ENCODE measurements at places on chromosomes 1 and 21.
A peak's percentile ranks its signal among the peaks of the same experiment; 100 is the strongest.

GRCh38 chr1:164563721-164564360 lies 4.9 kb downstream of the PBX1 start:
- DNase-seq: no peak

DNA sequence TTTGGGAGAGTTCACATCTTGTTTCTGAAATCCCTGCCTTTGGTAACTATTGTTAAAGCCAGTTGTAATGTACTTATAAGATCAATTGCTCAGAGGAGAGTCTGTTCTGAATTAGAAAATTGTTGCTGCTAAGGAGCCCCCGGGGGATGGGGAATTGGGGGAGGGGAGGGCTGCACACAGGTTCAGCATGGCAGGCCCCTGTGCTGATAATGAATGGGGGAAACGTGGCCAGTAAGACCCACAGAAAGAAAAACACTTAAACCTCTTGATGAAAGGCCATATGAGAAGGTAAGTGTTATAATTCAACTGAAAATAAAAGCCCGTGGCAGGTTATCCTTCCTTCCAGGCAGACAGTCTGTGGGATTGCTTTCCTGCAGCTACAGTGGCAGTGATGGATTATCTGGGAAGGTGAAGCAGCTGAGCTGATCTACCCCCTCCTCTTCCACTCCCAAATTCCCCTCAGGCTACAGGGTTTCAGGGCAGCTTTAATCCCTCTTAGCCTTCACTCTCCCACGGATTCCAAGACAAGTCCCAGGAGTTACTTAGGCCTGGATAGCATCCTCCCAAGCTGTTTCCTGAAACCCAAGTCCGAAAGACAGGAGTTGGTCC lies 398.8 kb downstream of the TBX15 start:
- DNase-seq: no peak

- peak; percentile 82 for DNase-seq
Observed at GRCh38 chr1:155931332-155932038, 2.7 kb downstream of the KHDC4 start.

DNA sequence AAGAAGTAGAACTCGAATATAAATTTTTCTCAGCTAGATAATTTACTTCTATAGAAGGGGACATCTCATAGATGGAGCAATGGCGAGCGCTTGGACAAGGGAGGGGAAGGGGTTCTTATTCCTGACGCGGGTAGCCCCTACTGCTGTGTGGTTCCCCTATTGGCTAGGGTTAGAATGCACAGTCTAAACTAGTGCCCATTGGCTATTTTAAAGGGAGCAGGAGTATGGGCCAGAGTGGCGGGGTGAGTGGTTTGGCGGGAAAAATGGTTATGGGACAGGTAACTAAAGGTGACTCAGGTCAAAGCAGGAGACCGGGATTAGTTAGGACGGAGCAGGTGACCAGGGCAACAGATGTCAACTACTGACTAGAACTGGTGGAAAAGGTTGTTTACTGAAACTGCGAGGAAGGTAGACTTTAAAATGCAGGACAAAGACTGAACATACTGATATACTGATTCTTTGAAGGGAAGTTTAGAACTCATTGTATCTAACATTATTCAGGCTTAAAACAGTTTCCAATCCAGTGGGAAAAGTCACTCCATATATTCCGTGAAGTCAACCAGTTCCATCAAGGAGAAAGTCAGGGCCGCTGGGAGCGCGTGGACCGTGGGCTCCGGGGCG lies 940 bp upstream of the ATAD3A start:
- peak; percentile 35 for DNase-seq

GRCh38 chr1:156392452-156392853 lies 23.4 kb downstream of the RHBG start:
- DNase-seq: no peak

GRCh38 chr1:22576150-22576544 lies 12.9 kb downstream of the EPHA8 start:
- no peak for DNase-seq

DNA sequence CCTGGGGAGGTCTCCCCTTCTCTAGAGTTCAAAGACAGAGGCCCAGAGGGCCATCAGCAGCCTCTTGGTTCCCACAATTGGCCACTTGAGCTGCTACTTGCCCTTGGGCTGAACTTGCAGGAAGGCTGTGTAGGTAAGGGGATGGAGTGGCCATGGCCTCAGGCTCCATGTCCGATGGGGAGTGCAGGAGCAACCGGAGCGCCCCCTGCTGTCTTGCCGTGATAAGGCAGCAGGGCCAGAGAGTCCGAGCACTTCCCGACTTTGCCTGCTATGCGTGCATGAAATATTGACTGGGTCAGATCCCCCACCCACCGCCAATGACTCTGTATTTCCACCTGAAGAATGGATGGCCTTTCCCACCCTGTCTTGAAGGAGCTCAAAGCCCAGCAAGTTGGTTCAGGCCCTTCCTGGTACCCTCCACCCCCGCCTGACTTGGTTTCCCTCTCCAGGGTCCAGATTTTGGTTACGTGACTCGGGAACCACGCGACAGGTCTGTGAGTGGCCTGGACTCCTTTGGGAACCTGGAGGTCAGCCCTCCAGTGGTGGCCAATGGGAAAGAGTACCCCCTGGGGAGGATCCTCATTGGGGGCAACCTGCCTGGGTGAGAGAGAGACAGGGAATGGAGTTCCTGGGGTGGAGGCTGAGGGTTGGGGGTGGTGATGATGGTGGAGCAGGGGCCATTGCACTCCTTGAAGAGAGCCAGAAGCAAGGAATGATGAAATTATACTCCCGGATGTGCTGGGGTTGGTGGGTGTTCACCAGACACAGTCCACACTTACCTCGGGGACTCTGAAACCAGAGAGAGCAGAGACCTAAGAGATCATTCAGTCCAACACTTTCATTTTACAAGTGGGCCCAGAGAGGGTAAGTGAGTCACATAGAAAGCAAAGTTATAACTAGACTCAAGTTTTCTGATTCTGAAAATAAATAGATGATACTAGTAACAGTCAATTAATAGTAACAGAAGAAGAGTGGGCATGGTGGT lies 25.6 kb downstream of the PADI3 start:
- DNase-seq: no peak

- no peak for DNase-seq
Observed at GRCh38 chr1:207312604-207312920, 8.9 kb upstream of the CD55 start.

GRCh38 chr21:29149808-29150425 lies 19.5 kb downstream of the MAP3K7CL start:
- no peak for DNase-seq

DNA sequence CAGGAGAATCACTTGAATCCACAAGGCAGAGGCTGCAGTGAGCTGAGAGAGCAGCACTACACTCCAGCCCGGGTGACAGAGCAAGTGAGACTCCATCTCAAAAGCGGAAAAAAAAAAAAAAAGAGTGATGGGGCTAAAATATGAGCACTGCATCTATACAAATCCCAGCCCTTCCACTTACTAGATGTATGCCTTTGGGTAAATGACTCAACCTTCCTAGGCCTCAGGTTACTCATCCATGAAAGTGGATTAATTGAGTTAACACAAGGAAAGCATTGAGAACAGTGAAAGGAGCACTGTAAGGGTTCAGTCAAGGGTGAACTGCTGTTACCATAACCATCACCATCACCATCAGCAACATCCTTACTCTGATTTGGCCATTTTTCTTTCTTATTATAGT lies 226.4 kb upstream of the C8B start:
- DNase-seq: peak; percentile 56

DNA sequence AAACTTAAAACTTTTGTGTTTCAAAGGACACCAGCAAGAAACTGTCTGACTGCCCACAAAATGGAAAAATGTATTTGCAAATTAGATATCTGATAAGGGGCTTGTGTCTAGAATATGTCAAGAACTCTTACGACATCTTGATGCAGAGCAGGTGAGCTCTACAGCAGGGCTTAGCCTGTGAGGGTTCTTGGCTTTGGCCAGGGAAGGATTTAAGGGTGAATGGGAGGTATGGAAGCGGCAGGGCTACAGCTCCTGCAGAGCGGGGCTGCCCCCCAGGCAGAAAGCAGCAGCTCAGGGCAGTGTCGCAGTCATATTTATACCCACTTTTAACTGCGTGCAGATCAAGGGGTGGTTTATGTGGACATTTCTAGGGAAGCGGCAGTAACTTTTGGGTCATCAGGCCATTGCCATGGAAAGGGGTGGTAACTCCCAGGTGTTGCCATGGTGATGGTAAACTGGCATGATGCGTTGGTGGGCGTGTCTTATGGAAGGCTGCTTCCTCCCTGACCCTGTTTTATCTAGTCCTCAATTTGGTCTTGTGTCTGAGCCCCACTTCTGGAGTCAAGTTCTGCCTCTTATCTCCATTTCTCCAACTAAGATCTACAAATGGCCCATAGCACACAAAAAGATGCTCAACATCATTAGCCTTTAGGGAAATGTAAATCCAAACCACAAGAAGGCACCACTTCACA lies 23.2 kb downstream of the MORN1 start:
- no peak for DNase-seq

DNA sequence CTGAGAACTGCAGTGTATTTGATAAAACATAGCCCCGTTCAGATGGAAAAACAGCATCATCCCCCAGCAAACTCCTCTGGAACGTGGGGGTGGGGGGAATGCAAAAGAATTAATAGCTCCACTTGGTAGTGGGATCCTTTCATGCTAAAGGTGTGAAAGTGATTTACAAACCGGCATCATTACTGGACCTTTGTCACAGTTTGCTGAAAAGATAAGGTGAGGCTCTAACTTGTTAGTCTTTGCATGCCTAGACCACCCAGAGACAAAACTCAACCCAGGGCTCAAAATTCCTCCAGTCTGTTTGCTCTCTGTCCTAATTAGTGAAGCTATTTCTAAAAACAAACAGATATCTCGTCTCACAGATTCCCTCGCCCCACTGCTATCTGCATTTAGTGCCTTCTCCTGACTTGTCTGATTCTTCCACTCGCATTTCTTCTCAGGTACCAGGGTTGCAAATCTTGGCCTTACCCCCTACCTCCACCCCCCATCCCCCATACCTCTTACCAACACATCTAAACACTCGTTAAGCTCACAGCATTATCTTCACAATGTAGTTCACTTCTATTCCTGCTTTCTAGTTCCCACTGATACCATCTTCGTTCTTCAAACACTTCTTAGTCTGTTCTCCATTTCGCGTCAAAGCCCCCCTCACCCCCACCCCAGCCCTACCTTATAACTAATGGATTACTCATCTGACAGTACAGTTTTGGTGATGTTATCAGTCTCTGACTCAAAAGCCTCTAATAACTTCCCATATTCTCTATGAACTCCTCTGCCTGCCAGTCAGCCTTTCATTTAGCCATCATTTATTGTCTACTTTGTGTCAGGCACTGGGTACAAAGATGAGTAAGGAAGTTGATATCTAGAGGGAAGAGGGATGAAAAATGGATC lies 11.8 kb downstream of the IER5 start:
- no peak for DNase-seq
